Natural killer cell (primary cell): ENCODE measurements at places on chromosomes 5 and 9. TPM values are rescaled to one million over a fixed set of nuclear protein-coding genes. Genes with fewer than 3 reads are reported as not detected.

PTGES2 gene
- 57.0 TPM for total RNA-seq

FSD1L gene
- 2.1 TPM for total RNA-seq

MYOT gene
- total RNA-seq: not detected

LIX1 gene
- total RNA-seq: not detected

HAVCR2 gene
- total RNA-seq: 60.0 TPM

ZNF618 gene
- 10.7 TPM for total RNA-seq

TEX48 gene
- total RNA-seq: not detected

NCS1 gene
- total RNA-seq: 1.4 TPM

DND1 gene
- 1.1 TPM for total RNA-seq

TMEM252 gene
- not detected for total RNA-seq

NMRK1 gene
- total RNA-seq: 23.7 TPM

CD72 gene
- 48.1 TPM for total RNA-seq

FGD3 gene
- 133 TPM for total RNA-seq

MYOZ3 gene
- not detected for total RNA-seq

SPEF2 gene
- 6.2 TPM for total RNA-seq

FOXI1 gene
- not detected for total RNA-seq

ADRB2 gene
- total RNA-seq: 60.7 TPM

SLC6A3 gene
- not detected for total RNA-seq

SH3GL2 gene
- not detected for total RNA-seq

CTXN3 gene
- not detected for total RNA-seq

S100Z gene
- total RNA-seq: 0.60 TPM

TAL2 gene
- not detected for total RNA-seq

FRMD3 gene
- 2.1 TPM for total RNA-seq

OR1Q1 gene
- not detected for total RNA-seq

MSX2 gene
- not detected for total RNA-seq

CNTNAP3B gene
- not detected for total RNA-seq

LCP2 gene
- 376 TPM for total RNA-seq

ITGA2 gene
- 0.20 TPM for total RNA-seq

VCP gene
- total RNA-seq: 338 TPM

IFNB1 gene
- total RNA-seq: not detected

IL9 gene
- not detected for total RNA-seq

TCF7 gene
- 158 TPM for total RNA-seq

PCDHAC1 gene
- not detected for total RNA-seq

MZB1 gene
- 2.8 TPM for total RNA-seq

AFAP1L1 gene
- not detected for total RNA-seq

PDE6A gene
- not detected for total RNA-seq

CEMIP2 gene
- total RNA-seq: 204 TPM

ARL14EPL gene
- not detected for total RNA-seq

CCNI2 gene
- total RNA-seq: not detected

CDKN2A gene
- total RNA-seq: 7.7 TPM

RANBP17 gene
- total RNA-seq: 12.6 TPM
